ENCODE measurements at places on chromosomes 12 and 14.

DNA sequence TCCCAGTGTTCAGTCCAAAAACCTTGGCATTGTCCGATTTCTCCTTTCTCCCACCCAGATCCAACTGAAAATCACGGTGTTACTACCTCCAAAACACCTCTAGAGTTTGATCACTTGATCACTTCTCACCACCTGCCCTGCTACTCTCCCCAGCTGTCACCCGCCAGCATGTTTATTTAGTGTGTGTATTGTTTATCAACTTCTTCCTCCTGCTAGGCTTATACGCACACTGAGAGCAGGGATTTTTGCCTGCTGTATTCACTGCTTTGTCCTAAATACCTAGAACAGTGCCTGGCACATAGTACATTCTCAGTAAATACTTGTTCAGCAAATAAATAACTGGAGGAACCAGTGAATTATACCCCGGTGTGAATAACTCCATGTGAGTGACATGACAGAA is 5.0 kb downstream of the BDKRB1 start:
- no peak for DNase-seq

DNA sequence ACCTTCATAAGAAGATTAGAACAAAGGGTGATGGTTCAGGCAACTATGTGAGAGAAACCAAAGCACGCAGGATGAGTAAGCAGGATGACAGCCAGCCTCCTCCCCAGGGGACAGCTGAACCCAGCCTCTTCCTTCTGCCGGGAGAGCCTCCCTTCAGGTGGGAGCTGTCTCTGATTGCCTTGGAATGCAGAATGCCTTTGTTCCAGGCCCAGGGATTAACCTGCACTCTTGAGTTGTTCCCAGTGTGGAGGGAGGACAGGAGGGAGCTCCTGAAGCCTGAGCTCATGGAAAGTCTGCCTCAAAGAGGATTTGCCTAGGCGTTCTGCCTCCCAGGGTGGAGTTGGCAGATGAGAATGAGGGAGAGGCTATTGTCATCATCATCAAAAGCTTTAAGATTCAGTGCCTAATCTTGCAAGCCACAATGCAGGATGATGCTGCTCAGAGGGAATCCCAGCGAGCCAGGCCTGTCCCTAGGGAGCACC is 3.6 kb upstream of the KRT6A start:
- DNase-seq, result peak; percentile 75

GRCh38 chr14:81172353-81172752 is 48.4 kb downstream of the GTF2A1 start:
- no peak for DNase-seq

DNA sequence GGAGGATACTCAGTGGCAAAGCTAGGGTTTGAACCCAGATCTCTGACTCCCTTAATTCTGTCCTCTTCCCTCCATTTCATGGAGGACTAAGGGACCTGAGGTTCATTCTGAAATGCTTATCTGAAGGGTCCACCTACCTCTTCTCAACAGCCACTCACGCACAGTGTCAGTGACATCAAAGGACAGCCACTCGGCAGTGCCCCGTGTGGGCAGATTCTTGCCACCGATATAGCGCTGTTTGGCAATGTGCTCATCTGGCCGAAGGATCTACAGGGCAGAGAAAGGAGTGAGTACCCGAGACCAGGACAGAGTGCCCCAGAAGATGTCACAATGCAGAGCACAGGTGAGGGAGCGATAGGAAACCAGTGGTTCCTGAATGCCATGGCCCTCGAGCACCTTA is 10.8 kb downstream of the TGFB3 start:
- no peak for DNase-seq

- DNase-seq, result peak; percentile 93
These were observed 37.0 kb upstream of the OTX2 start for GRCh38 chr14:56846970-56847930.

DNA sequence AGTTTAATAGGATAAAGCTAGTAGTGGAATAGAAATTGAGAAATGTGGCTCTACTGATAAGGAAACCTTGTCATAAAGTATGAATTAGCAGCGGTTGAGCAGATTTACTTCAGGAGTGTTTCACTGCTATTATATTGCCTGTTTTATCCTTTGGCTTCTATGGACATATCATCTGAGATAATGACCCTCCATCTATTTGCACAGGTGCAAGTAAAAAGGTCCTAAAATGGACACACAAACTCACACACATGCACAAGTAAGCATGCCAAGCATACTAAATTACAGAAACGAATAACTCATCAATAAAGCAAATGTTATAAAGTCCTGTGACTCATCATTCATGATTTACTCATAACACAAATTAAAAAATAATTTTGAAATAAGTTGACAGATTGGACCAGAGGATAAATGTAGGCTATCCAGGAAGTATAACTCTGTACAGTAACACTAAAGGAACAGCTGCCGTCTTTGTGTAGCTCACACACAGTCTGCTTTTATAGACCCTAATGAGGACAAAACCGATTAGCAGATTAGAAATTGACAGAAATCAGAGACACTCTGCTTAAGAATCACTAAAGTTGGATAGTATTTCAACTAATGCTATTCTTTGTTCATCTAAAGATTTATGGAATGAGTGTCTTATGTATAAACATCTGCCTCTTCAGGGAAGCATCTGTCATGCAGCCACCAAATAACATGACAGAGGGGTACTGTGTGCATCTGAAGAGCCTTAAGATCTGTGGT is 73.9 kb downstream of the SYT1 start:
- DNase-seq, result no peak

DNA sequence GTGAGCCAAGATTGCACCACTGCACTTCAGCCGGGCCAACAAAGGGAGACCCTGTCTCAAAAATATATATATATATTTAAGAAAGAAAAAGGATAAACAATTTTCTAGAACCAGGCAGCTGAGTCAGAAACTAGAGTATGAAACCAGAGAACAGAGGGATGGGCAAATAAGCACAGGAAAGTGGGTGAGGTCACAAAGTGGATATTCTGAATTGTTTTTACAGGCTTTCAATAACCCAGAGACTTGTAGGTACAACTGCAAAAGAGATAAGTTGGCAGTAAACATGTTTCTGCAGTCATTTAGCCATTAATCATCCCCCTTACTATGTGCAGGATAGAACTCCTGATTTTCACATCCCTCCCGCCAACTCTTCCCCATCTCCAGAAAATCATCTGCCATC is 94.2 kb downstream of the BTG1 start:
- DNase-seq, result no peak

DNA sequence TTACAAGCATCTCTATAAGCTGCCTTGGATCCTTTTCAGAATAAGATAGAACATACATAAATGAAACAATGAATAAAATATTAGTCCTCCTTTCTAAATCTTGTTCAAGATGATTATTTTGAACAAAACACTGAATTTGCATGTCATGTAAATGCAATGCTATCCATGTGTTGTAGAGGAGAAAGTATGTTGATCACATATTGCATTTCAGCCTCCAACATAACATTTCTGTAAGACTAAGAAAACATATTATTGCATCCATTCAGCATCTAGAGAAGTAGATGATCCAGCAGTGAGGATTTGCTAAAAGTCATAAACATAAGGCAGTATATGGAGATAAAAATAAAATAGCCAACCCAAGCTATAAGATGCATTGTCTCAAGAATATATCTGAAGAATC is 172.6 kb downstream of the CPNE8 start:
- no peak for DNase-seq

GRCh38 chr12:118102070-118102469 is 1.7 kb downstream of the VSIG10 start:
- DNase-seq, result no peak

DNA sequence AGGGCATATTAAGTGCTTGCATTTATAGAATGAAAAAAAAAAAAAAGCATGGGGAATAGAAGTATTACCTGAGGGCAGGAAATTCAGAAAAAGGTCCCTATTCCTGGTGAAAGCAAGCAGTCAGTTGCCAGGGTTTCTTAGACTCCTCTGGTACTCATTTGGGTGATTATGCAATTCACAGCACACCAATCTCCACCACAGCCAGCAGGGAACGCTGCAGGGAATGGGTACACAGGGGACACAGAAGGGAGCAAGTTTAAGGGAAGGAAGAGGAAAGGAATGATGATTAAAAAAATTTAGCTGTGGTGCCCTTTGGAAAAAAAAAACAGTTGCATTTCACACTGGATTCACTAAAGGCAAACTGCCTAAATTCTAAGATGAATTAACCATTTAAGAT is 14.2 kb downstream of the BLTP3B start:
- no peak for DNase-seq

- no peak for DNase-seq
These were observed 75.3 kb upstream of the SFSWAP start for GRCh38 chr12:131635491-131636122.

DNA sequence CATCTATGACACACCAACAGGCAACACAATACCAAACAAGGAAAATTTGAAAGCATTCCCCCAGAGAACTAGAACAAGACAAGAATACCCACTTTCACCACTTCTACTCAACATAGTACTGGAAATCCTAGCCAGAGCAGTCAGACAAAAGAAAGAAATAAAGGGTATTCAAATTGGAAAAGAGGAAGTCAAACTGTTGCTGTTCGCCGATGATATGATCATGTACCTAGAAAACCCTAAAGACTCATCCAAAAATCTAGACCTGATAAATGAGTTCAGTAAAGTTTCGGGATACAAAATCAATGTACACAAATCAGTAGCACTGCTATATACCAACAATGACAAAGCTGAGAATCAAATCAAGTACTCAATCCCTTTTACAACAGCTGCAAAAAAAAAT is 8.1 kb upstream of the ATL1 start:
- no peak for DNase-seq

DNA sequence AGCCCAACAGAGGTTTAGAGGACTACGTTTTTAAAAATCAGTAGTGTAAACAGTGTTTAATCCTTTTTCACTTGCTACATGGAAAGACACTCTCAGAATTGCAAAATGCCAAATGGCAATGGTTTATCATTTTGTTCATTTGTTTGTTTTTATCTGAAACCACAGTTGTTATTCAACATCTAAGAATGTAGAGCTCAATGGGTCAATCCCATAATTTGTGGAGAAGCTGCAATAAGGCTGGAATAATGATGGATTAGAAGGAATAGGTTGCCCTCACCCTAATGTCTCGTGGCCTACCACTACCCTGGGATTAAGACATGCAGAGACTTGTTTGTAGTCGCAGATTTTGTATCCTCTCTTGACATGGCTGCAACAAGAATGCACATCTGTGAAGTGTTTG is 115.7 kb downstream of the LLPH start:
- no peak for DNase-seq

DNA sequence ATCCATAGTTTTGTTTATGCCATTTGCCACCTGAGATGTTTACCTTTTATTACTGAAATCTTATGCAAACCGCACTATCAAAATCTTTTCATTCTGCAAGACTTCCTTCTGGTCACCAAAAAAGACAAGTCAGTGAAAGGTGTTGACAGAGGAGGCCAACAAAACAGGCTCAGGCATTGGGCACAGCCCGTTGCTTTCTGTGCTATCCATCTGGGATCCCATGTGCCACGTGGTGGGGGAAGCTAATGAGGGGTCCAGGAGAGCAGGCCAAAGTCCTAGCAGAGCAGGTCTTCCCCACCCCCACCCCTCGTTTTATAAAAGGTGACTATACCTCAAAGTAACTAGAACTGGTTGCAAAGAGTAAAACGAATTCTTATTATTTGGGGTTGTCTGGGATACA is 1.2 kb downstream of the ALDH1L2 start:
- no peak for DNase-seq

DNA sequence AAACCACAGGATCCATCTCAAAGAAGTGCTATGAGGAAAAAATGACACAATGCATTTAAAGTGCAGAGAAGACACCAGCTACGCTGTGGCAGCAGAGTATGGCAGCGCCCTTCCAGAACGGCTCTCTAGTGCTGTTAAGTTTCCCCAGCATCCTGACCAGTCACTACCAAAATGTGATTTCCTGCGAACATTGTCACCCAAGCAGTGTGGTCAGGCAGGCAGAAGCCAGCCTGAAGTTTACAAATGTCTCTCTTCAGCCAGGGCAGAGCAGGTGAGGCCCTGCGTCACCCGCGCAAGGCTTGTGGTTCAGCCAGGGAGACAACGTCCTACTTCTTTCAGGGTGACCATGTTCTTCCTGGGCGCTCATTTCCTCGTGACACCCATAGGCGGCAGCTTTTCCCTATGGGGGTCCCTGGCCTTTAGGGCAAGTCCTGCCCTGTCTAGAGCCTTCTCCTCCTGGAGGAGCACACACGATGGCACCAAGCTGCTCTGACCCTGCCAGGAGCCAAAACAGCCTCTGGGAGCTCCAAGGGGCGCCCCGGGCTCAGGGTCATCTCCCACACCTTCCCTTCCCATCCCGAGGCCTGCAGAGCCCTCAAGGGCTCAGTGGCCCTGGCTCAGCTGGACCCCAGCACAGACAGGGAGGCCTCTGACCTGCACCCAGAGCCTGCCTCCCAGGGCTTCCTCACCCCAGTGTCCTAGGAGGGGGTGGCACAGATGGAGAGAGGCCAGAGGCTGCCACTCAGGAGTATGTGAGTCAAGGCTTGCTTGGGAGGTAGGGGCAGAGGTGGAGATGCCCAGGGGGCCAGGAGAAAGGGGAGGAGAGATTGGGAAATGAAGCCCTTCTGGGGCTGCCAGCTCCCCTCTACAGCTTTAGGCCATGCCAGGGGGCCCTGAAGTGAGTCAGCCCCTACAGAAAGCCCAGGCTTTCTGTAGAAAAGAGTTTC is 41.9 kb downstream of the PSMA6 start:
- no peak for DNase-seq

DNA sequence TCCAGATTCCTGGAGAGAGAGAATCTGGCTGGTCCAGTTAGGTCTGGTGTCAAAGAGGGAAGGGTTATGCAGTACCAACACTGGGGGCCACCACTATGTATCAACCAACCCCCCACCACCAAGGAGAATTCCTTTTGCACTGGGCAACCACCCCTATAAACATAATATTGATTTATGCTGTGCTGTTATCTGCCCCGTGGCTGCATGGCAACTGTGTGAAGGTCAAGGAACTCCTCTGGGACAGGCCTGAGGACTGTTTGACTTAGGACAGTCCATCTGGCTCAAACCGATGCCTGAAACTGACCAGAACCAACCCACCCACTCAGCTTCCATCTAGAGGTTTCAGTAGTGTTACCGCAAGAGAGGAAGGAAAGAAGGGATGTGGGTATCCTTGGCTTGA is 20.5 kb downstream of the PLEKHH1 start:
- DNase-seq, result no peak

GRCh38 chr12:47835006-47835830 is 15.5 kb upstream of the HDAC7 start:
- DNase-seq, result no peak

- DNase-seq, result no peak
These were observed 116.2 kb upstream of the ARID2 start for GRCh38 chr12:45613296-45613695.

DNA sequence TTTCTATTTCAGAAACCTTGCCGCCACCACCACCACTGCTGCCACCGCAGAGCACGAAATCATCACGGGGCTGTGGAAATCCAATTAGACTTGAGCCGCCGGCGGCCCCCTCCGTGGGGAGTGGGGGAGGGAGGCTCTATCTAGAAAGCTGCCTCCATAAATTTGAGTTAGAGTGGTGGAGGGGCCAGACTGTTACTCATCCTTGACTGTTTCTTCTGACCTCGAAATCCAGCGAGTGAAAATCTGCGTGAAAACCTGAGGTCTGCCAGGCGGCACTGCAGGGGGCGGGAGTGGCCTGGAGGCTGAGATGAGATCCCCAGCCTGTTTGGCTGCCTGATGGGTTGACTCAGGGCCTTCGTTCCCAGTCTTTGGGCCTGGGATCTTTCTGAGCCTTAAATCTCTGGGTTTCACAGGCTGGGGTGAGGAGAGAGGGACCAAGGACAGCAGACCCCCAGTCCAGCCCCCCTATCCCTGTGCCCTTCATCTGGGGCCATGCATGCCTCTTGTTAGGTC is 29.9 kb downstream of the TSPAN9 start:
- no peak for DNase-seq

GRCh38 chr12:1798641-1799020 is 21.7 kb upstream of the LRTM2 start:
- DNase-seq, result no peak

GRCh38 chr12:65155784-65156183 is 13.6 kb upstream of the LEMD3 start:
- no peak for DNase-seq
